ENCODE measurements at places on chromosomes 1 and 21. TPM values are rescaled to one million over a fixed set of nuclear protein-coding genes. Genes with fewer than 3 reads are reported as not detected.

Gene AKNAD1
- polyA plus RNA-seq: 0.45 TPM

Gene DNAI4
- 2.2 TPM for polyA plus RNA-seq

Gene TNFRSF18
- 1.0 TPM for polyA plus RNA-seq

Gene ERICH3
- not detected for polyA plus RNA-seq

Measured in AG04450 (cell line).